Activated CD4-positive, alpha-beta T cell treated with anti-CD3 and anti-CD28 coated beads, Interleukin-2, Interleukin-4, amounts not matched to agents 100 ng/mL and 50 ng/mL, durations not matched to agents 16 hours and 8 hours (primary cell): ENCODE measurements at places on chromosomes 5 and 9.

DNA sequence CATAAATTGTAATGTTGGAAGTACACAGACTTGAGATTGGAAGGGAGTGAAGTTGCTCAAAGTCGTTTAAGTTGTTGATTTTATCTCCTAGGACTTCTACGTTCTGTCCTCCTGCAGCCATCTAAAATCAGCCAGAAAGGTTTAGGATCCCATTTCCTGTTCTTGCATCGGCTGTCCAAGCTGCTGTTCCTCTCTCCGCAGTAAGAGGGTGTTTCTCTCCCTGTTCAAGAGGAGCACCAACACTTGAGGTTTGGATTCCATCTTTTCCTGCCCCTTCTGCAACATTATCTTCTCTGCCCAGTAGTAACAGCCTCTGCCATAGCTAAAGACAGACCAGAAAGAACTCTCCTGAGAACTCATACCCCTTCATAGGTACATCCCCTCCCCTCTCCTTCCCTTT lies 373.4 kb downstream of the GADD45G start:
- no peak for DNase-seq

DNA sequence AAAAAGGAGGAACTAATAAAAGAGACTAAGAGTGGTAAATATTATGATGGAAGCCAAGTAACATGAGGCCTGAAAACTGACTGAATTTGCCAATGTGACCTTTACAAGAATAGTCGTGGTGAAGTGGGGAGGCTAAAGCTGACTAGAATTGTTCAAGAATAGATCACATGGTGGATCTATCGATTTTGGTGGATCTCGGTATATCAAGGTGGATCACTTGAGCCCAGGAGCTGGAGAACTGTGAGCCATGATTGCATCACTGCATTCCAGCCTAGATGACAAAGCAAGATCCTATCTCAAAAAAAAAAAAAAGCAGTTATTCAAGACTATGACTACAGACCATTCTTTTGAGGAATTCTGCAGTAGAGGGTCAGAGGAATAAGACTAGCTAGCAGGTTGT lies 15.1 kb downstream of the ERMP1 start:
- no peak for DNase-seq

DNA sequence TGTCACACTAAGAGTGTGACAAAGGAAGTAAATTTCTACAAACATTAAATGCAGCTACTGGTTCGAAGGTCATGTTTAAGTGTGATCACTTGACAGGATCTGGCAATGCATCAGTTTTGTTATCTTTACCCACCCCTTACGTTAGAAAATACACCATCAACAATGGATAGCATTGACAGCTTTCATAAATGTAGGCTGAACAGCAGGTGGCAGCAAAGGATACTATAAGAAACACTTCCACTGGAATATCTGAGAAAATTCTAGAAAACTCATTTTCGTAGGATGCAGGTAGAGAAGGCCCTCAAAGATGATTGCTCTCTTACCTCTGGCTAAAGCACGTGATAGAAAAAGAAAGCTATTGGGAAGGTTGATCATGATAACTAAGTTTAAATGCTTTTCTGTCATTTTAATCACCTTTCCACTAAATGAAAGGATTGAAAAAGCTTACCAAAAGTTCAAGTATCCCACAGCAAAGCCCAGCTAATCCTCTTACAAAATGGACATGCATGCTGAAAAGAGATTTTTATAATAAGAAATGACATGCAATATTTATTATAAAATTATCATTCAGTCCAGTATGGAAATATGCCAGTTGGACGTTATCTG lies 292.5 kb downstream of the PARP8 start:
- DNase-seq, result peak; percentile 19

- no peak for DNase-seq
Measured at GRCh38 chr5:135174315-135175096, 140.5 kb upstream of the PITX1 start.

DNA sequence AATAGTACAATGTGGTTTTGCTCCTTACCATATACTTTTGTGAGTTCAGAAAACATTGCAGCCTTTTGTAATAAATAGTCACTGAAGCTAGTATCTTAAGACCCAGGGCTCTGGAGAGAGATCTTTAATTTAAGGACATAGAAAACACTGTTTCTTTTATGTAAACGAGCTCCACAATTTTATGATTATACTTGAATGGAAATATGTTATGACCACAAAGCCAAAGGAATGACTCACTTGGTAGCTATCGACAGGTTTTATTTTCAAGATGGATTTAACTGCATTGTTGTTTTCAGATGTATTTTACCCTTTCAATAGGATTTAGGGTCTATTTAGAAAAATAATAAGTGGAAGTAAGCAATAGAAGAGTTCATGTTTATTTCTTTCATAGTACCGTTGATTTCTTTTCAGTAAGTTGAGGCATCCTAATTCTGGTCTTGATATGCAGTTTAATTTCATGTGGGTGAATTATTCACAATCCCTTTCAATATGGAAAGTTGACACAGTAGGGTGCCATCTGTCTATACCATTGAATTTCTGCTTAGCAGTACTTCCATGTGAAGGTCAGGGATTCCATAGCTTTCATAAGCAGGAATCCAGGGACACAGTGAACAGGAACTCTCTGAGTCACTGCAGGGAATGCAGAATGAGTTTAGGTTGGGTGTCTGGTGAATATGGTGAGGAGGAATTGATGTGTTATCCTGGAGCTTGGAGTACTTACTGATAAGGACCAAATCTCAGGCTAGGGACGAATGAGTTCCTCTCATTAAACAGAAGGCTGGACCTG lies 157.6 kb downstream of the CD180 start:
- no peak for DNase-seq

GRCh38 chr5:96885518-96886338 lies 9.4 kb downstream of the ERAP2 start:
- DNase-seq, result peak; percentile 52

DNA sequence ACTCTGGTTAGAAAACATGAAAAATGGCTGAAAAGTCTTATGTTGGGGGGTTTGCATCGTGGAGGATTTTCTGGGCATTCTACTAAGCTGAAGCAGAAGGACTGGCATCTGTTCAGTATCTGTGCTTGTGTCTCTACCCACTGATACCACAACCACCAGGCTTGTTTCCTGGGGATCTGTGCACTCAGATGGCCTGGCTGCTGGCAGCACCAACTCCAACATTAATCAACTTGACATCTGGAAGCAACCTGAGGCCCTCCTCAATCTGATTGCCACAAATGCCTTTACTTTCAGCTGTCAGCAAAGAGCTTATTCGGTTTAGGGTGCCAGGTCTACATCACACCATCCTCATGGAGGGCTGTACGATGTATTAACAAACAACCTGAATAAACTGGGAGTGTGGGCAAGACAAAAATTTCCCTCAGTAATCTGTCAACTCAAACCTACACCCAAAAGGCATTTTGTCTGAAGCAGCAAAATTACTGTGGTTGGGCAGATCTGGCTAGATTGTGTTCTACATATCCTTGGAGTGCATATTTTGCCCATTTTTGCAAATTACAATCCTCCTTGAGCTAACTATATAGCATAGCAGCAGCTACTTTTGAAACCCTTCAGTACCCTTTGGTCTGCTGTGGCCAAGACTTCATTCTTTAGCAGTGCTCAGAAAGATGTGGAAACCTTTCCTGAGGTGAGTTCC lies 74.6 kb downstream of the FOXD1 start:
- no peak for DNase-seq

DNA sequence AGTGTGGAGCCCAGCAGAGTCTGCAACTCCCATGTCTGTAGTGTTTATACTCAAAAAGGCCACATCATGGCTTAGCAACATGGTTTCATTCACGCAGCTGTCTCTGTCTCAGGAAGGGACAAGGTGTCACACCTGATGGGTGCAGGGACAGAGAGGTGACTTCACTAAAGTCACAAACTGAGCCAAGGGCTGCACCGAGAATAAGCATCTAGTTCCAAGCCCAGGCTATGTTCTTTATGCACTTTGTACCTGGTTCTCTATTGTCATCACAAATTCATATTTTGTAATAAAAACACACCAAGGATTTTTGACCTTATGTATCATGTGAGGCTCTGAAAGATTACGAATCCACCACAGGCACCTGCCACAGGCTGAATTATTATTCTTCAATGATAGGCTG lies 64.9 kb upstream of the STK32A start:
- no peak for DNase-seq

GRCh38 chr5:142797420-142797819 lies 27.2 kb downstream of the ARHGAP26 start:
- DNase-seq, result no peak

DNA sequence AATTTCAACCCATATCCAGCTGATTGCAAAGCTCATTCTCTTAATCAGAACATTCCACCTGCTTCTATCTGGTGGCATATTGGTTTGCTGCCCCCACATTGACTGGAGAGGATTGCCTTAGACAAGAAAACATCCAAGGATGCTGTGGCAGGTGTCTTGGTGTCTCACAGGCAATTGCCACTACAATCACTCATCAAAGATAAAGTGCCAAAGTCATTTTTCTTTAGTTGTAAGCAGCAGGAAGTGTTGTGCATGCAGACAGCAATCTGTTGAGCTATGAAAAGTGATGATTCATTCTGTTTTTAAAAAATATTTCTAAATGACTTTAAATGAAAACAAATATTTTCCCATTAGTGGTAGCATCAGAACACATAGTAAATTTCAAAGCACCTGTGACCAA lies 53.9 kb downstream of the CDH6 start:
- no peak for DNase-seq

GRCh38 chr5:73821003-73821402 lies 195.0 kb downstream of the ARHGEF28 start:
- no peak for DNase-seq

- no peak for DNase-seq
Measured at GRCh38 chr5:174384509-174384947, 339.0 kb downstream of the NSG2 start.

GRCh38 chr9:98142925-98143481 lies 24.0 kb upstream of the TRIM14 start:
- DNase-seq, result no peak

- DNase-seq, result peak; percentile 69
Measured at GRCh38 chr5:151745071-151745705, 13.2 kb downstream of the ATOX1 start.

- DNase-seq, result no peak
Measured at GRCh38 chr5:75375414-75375813, 38.4 kb downstream of the HMGCR start.

DNA sequence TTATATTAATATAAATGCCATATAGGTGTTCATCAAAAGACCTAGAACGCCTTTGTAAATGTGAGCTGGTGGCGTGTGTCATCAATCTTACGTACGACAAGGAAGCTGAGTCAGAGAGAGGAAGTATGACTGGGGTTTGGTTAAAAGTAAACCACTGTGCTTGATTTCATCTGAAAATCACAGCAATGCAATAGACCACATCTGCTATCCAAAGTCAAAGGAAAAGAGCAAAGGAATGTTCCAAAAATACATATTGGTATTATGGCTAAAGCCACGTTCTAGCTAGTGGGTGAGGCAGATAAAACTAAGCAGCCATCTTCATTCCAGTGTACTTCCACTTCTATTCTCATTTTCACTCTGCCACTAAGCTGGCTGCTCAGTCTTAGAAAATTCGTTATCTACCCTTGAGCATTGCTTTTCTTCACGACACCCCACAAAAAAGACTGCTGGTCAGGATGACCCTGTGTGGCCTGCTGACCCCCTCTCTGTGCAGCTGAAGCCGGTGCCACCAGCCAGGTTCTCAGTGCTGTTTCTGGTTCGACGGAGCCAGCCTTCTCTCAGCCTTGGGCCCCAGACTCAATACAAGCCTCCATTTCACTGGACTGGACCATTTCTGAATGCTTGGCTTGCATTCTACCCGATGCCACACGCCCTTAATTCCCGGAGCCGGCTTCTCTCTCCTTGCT lies 23.8 kb downstream of the SHC3 start:
- peak; percentile 67 for DNase-seq

GRCh38 chr9:36725777-36726356 lies 153.2 kb downstream of the MELK start:
- no peak for DNase-seq

DNA sequence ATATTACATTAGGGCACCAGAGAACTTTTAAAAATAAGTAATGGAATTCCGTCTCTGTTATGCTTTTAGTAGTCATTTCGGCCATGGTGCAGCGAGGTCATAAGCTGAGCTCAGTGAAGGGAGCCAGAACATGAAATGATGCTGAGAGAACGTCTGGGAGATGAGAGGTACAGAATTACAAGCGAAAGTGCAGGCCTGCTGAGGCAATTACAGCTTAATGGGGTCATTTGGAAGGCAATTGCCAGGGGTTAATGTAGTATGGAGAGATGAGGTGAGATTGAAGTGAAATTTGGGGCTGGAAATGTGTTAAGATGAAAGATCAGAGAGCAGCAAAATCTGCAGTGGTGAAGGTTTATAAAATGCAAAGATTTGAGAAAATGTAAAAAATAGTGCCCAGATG lies 96.5 kb downstream of the PBX3 start:
- DNase-seq, result no peak

GRCh38 chr5:130251931-130252330 lies 347.7 kb downstream of the CHSY3 start:
- DNase-seq, result no peak

DNA sequence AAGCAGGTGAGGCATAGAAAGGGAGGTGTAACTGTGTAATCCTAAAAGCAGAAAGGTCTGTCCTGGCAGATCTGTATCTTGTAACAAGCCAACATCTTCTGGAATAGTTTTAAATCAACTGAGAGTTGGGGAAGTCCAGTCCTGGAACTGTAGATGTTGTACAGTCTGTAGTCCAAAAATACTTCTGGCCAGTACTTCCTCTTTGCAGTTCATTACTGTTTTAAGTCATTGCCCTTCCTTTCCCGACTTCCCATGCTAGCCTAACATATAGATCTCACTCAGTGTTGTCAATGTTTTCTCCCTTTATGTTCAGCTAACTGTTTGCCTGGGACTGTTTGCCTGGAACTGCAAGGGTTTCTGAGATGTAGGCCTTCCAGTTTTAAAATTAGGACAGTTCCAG lies 168.5 kb upstream of the ISL1 start:
- no peak for DNase-seq

DNA sequence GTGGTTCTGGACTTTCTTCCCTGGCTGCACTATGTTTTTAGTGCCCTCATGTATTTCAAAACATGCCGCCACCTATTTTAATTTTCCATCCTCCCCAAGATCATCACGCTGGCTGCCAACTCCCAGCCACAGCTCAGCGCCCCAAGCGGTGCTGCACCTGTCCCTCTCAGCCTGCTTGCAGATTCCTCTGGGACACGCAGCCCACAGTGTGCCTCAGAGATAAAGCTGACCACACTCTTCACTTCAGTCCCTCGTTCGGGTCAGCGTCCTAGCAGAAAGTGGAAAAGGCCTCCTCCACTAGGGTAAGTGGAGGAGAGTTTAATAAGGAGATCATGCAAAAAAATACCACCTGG lies 56.2 kb upstream of the CKS2 start:
- no peak for DNase-seq

DNA sequence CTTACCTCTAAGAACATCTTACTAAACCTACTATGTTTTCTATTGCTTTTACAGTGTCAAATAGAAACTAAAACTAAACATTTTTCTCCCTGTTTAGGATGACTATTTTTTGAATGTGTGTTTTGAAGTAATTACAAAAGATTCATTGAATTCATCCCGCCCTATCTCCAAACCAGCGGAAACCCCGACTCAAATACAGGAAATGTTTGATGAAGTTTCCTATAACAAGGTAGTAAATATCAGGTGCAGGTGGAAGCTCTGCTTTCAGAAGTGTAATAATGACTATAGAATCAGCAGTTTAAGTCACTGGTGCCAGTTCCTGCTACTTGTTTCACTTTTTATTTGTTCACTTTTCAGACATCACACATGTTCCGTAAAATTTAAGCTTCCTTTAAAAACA lies 20.0 kb downstream of the ERAP2 start:
- DNase-seq, result peak; percentile 55
